GM23248 (cell line): ENCODE measurements at places on chromosomes 5 and 9. TPM values are rescaled to one million over a fixed set of nuclear protein-coding genes. Genes with fewer than 3 reads are reported as not detected.
A peak's percentile ranks its signal among the peaks of the same experiment; 100 is the strongest.

- no peaks in the 10 kb centered on the region for H3K36me3 ChIP-seq
- H3K27me3 ChIP-seq: no peaks in the 10 kb centered on the region
- no peak for DNase-seq
- H3K4me3 ChIP-seq: no peak overlapping the region
- peaks cover 4% of the 10 kb centered on the region; the same call in 1 of the 2 replicates for H3K4me1 ChIP-seq
- H3K27ac ChIP-seq: no peak overlapping the region
Observed at GRCh38 chr9:129451669-129452068, 169.2 kb downstream of the C9orf50 start.

DNA sequence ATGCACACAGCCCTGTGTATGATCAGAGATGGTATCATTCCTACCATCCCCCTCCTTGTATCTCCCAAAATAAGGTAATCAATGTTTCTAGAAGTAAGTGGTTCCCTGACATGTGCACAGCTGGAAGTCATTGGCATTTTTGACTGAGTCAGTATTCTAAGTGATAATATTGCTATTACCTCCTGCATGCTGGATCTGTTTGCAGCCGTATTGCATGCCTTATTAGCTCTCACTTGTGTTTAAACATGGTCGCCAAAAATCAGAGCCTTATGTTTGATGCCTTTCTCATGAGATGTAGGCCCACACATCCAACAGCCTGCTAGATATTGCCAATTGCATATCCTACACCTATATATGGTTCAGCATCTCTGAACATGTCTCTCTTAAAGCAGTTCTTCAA is 254.3 kb downstream of the CDH12 start:
- H3K27me3 ChIP-seq: no peaks in the 10 kb centered on the region
- no peak for DNase-seq
- no peaks in the 10 kb centered on the region for H3K36me3 ChIP-seq
- peaks cover 14% of the 10 kb centered on the region for H3K4me1 ChIP-seq
- H3K4me3 ChIP-seq: no peak overlapping the region
- no peak overlapping the region for H3K27ac ChIP-seq

DNA sequence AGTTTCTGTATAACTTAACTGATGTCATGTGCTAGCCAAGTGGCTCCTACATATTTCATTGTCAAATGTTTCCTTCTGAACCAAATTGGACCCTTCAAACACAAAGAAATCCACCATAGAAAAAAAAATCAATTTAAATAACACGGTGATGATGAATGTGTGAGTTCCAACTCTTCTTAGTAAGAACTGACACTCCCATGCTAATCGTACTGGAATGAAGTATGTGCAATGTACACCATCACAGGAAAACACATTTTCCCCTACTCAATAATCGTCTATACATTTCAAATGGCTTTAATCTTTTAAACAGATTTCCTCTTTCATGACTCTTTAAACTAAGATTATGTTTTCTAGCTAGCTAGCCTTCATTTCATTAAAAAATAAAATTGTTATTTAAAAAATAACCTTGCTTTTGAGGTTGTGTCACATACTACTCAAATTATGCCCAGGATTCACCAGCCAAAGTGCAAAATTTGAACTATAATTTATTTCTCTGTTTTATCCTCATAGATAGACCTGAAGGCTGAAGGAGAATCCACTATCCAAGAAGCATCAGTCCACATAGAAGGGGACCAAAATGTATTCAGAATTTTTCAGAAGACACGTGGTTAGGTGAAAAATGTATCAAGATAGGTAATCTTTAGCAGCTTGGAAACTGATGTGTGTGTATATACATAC is 131.0 kb upstream of the ITGA1 start:
- H3K36me3 ChIP-seq: no peaks in the 10 kb centered on the region
- H3K4me3 ChIP-seq: peak overlapping the region; percentile 39; the same call in 1 of the 2 replicates
- DNase-seq: peak; percentile 8
- no peak overlapping the region for H3K27ac ChIP-seq
- H3K4me1 ChIP-seq: no peaks in the 10 kb centered on the region

- H3K27me3 ChIP-seq: no peaks in the 10 kb centered on the region
- peak overlapping the region; percentile 72 for H3K4me3 ChIP-seq
- H3K36me3 ChIP-seq: no peaks in the 10 kb centered on the region
- DNase-seq: peak; percentile 94
- peak overlapping the region; percentile 64 for H3K27ac ChIP-seq
- H3K4me1 ChIP-seq: peaks cover 4% of the 10 kb centered on the region; the same call in 1 of the 2 replicates
Observed at GRCh38 chr5:80082731-80083100, 47.6 kb downstream of the THBS4 start.

DNA sequence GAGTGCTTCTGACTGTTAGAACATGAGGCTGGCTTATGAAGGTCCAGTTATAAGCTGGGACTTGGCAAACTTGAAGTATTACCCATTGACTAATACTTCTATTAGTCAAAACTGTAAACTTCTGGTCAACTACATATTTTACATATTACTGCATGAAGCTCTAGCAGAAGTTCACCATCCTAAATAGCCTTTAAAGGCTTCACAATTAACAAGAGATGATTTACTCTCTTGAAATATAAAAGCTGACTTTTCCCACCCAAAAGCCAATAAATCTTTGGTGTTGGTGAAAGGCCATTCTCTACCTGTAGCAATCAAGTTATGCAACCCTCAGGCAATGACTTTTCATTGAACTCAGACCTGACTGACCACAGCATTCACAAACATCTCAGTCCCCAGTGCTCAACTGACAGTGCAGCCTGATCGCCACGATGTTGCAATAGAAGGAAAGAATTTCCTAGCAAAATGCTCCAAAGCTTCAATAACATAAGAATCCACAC is 345.6 kb downstream of the EBF1 start:
- peak overlapping the region; percentile 64 for H3K4me3 ChIP-seq
- H3K36me3 ChIP-seq: no peaks in the 10 kb centered on the region
- H3K4me1 ChIP-seq: peaks cover 69% of the 10 kb centered on the region
- peak; percentile 95 for DNase-seq
- peak overlapping the region; percentile 76 for H3K27ac ChIP-seq

DNA sequence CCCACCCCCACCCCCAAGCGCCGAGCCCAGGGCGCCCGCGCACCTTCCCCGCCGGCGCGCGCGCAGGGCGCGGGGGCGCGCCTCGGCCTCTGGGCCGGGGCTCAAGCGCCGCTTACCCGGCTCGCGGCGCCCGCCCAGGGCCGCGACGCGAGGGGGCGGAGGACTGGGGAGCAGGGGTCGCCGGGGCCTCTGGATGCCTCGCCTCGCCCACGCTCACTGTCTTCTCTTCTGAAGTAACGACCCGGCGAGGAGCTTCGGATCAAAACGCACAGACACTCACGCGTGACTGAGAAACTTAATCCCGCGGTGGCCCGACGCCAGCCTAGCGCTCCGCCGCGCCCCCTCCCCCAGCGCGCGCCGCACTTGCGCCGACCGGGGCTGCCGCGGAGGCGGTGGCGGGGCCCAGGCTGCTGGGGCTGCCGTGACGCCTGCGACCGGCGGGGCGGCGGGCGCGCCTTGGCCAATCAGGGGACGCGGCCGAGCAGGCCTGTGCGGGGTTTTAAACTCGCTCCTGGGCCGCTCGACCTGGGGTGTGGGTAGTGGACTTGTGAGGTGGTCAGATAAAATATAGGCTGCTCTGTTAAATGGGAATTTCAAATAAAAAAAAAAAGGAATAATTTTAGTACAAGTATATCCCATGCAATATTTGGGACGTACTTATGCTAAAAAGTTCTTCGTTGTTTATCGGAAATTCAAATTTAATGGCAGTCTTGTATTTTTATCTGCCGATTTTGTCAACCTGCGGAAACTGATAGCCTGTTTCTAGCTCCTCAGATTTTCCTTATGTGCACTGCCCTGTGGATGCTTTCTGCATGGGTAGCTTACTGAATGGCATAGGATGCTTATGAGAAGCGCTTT is at the start of gene MPDZ:
Gene MPDZ, minus strand, starts transcription at position 409 of the 858 bp plus-strand sequence. CDS start 29,377 bp downstream, outside the sequence.
- peak; percentile 85 for DNase-seq
- peak within 1 kb of the TSS; percentile 89 for H3K4me3 ChIP-seq
- H3K27me3 ChIP-seq: no peaks in the 10 kb centered on the region
- H3K4me1 ChIP-seq: peaks cover 54% of the 10 kb centered on the region
- no peaks in the 10 kb centered on the region for H3K36me3 ChIP-seq
- peak within 1 kb of the TSS; percentile 84 for H3K27ac ChIP-seq

- peak; percentile 44 for DNase-seq
- no peaks in the 10 kb centered on the region for H3K36me3 ChIP-seq
- H3K4me1 ChIP-seq: peaks cover 12% of the 10 kb centered on the region
- H3K4me3 ChIP-seq: no peak overlapping the region
- no peaks in the 10 kb centered on the region for H3K27me3 ChIP-seq
Observed at GRCh38 chr5:93359296-93359959, 221.6 kb downstream of the NR2F1-AS1 start.

- H3K27ac ChIP-seq: no peak overlapping the region
- no peaks in the 10 kb centered on the region for H3K27me3 ChIP-seq
- H3K4me3 ChIP-seq: no peak overlapping the region
- no peak for DNase-seq
Observed at GRCh38 chr5:180116077-180116999, 44.8 kb upstream of the RNF130 start.

DNA sequence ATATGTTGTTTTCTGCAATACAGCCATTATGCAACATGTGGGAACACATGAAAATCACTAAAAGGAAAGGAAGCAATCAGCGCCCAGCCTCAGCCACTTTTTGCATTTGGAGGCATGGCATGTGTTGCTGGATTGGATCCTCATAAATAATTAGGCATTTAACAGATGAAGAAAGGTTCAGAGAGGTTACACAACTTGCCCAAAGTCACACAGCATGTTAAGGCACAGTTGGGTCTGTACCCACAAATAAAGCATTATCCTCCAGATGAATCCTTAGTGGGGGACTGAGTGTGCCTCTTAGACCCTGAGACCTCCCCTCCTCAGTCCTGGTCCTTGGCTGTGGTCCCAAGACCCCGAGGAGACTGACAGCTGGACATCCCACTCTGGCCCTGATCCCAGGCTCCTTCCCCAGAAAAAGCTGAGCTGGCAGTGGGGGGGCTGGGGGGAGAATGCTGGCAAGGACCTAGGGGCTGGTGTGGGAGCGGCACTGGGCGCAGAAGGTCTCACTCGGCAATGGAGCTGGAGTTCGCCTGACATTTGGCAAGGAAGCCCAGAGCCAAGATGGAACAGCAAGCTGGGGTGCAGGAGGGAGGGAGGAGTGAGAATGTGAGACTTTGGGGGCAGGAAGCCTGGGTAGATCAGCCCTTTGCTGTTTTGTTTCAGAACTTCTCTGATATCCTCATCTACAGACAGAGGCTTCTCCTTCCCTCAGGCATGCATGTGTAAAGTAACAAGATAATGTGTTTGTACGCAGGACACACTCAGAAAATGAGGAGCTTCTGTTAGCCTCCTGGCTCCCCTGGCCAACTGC is 6.9 kb upstream of the AKNA start:
- H3K4me1 ChIP-seq: peaks cover 10% of the 10 kb centered on the region; the same call in 1 of the 2 replicates
- no peak overlapping the region for H3K4me3 ChIP-seq
- no peak overlapping the region for H3K27ac ChIP-seq
- no peaks in the 10 kb centered on the region for H3K36me3 ChIP-seq
- no peak for DNase-seq
- H3K27me3 ChIP-seq: no peaks in the 10 kb centered on the region

GRCh38 chr9:100848726-100849125 is 179.8 kb upstream of the PLPPR1 start:
- no peak overlapping the region for H3K4me3 ChIP-seq
- H3K4me1 ChIP-seq: no peaks in the 10 kb centered on the region
- no peak overlapping the region for H3K27ac ChIP-seq
- no peaks in the 10 kb centered on the region for H3K36me3 ChIP-seq
- no peaks in the 10 kb centered on the region for H3K27me3 ChIP-seq
- DNase-seq: no peak

DNA sequence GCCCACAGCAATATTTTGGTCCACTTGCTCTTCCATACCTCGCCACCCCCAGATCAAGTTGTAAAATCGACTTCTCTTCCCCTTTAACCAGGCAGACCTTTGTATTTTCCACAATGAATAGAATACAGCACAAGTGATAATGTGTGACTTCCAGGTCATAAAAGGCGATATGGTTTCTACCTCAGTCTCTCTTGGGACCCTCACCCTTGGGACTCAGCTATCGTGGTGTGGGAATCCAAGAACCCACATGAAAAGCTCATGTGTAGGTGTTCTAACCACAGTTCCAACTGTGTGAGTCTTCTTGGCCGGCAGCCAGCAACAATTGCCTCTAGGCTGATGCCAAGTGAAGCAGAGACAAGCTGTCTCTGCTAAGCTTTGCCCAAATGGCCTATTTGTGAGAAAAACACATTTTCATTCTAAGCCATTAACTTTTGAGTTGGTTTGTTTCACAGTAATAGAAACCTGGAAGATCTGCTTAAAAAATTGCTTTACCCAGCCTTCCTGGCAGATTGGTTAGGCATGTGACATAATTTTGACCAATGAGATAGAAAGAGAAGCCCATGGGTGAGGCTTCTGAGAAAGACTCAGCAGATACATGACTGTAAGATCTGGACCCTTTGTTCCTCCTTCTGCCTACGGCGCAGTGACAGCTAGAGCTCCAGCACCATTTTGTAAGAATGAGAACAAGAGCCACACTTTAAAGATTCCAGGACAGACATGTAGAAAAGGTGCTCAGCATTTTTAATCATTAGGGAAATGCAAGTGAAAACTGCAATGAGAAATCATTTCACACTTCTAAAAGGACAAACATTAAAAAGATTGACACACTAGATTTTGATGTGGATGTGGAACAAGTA is 18.3 kb upstream of the MLLT3 start:
- no peaks in the 10 kb centered on the region for H3K27me3 ChIP-seq
- no peaks in the 10 kb centered on the region for H3K36me3 ChIP-seq
- H3K27ac ChIP-seq: no peak overlapping the region
- peak; percentile 70 for DNase-seq
- H3K4me1 ChIP-seq: 0 out of 2 replicates have a peak, but pooled peaks cover 7% of the 10 kb centered on the region
- H3K4me3 ChIP-seq: no peak overlapping the region

DNA sequence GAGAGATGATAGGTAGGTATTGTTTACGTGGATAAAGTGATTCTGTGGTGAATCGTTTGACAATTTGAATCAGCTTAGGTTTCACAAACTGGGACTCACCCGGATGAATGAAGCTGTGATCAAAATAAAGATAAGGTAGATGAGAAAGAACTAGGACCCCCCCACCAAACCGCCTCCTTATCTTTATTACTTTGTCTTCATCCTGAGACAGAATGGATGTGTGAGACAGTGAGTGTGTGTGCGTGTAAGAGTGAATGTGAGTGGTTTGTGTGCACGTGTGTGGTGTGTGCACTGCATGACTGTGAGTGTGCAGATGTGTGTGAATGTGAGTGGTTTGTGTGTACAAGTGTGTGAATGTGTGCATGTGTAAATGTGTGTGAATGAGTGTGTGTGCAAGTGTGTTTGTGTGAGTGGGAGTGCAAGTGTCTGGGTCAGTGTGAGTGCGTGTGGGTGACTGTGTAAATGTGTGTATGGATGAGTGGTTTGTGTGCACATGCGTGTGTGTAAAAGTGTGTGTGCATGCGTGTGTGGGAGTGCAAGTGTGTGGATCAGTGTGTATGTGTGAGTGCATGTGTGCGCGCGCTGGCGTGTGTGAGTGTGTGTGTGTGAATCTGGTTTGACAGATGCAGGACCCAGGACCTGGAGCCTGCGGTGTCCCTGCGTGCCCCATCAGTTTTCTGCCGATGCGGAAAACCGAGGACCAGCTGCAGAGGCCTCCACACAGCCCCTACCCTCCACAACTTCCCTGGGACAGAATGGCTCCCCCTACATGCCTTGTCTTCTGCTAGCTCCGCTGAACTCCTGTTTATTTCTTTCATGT is 11.4 kb upstream of the ENG start:
- H3K27me3 ChIP-seq: no peaks in the 10 kb centered on the region
- no peaks in the 10 kb centered on the region for H3K36me3 ChIP-seq
- H3K4me3 ChIP-seq: no peak overlapping the region
- no peak overlapping the region for H3K27ac ChIP-seq

The CLK4 gene
- total RNA-seq: 14.1 and 19.0 TPM in 2 replicates

The TAF11L5 gene
- total RNA-seq: not detected in 2 replicates

The FOXD4L5 gene
- not detected in 2 replicates for total RNA-seq
